ENCODE measurements at places on chromosomes 12 and 14. TPM values are rescaled to one million over a fixed set of nuclear protein-coding genes. Genes with fewer than 3 reads are reported as not detected.

The RIMBP2 gene
- 0.92 TPM for total RNA-seq

The P3H3 gene
- 114 TPM for total RNA-seq

The CLMN gene
- total RNA-seq, result 7.7 TPM

The PAX9 gene
- total RNA-seq, result 0.28 TPM

The GYS2 gene
- total RNA-seq, result not detected

The ALKBH2 gene
- 10.6 TPM for total RNA-seq

The POP5 gene
- 59.8 TPM for total RNA-seq

The BTBD7 gene
- 44.4 TPM for total RNA-seq

The GPRC5D gene
- not detected for total RNA-seq

The E2F7 gene
- 2.8 TPM for total RNA-seq

The SERPINA9 gene
- total RNA-seq, result not detected

DNA sequence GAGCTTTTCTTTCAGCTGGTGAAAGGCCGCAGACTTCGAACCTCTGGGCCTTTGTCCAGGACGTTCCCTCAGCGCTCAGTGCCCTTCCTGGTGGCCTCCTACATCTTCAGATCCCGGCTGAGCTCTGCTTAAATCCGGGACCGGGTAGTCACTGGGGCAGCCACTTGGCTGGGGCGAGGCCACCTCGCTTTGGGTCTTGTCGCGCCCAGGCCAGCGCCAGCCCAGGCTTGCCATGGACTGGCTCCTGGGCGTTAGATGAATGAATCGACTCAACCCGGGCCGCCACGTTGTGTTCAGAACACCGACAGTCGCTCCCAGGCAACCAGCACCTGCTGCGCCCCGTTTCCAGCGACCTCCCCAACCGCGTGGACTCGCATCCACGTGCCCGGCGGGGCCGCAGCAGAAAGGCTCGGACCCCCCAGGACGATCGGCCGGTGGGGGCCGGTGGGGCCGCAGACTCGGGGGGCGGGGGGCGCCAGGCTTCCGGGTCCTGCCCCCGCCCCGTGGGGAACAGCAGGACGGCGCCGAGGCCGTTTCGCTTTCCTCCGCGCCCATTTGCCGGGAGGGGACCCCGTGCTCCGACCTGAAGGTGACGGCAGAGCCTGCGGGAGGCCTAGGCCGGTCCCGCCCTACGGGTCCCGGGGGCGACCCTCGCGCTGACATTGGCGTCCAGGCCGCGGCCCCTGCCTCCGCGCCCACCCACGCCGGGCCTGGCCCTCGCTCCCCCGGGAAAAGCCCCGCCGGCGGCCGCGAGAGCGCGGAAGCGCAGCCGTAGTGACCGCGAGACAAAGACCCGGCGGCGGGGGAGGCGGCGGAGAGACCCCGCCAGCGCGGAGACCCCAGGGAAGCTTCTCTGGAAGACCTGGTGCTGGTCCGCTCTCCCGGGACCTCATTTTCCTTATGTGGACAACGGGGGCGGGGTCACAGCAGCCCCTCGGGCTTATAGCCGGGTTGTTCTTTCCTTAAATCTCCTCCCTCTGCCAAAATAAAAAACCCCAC lies 37.3 kb upstream of the RCOR1 start:
- H3K36me3 ChIP-seq, result no peaks in the 10 kb centered on the region
- H3K27me3 ChIP-seq, result peaks cover 2% of the 10 kb centered on the region
- no peaks in the 10 kb centered on the region for H3K4me1 ChIP-seq
- peak overlapping the region; percentile 62 for H3K4me3 ChIP-seq

DNA sequence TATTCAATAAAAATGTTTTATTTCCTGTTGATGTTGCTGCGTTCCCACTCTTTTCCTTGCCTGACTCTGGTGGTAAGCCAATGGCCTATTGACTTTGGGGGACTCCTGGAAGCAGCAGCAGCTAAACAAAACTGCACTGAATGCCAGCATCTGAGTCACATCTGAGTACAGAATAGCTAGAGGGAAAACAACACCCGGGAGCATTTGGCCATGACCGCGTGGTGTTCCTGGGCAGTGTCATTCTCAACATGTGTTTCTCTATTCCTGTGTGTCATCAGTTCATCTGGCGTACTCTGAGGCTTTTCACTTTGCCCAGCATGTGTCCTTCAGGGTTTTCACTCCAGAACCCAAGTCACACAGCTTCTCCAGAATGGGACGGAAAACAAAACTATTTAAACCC lies 238.8 kb downstream of the PAWR start:
- no peaks in the 10 kb centered on the region for H3K36me3 ChIP-seq
- DNase-seq, result no peak
- H3K4me1 ChIP-seq, result peaks cover 40% of the 10 kb centered on the region
- H3K27me3 ChIP-seq, result no peaks in the 10 kb centered on the region

DNA sequence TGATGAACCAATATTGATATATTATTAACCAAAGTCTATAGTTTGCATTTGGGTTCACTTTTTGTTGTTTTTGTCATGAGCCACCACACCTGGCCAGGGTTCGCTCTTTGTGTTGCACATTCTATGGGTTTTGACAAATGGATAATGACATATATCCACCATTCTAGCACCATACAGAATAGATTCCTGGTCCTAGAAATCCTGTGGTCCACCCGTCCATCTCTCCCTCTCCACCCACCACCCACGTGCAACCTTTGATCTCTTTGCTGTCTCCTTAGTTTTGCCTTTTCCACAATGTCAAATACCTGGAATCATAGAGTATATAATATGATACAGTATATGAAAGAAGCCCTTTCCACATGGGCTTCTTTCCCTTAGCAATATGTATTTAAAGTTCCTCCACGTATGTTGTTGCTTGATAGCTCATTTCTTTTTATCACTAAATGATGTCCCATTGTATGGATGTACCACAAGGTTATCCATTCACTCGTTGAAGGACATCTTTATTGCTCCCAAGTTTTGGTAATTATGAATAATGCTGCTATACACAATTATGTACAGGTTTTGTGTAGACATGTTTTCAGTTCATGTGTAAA lies 7.4 kb downstream of the RPL6 start:
- DNase-seq, result no peak
- no peak overlapping the region for H3K4me3 ChIP-seq
- no peaks in the 10 kb centered on the region for H3K27me3 ChIP-seq
- peaks cover 20% of the 10 kb centered on the region for H3K36me3 ChIP-seq
- H3K4me1 ChIP-seq, result peaks cover 12% of the 10 kb centered on the region

- peaks cover 29% of the 10 kb centered on the region for H3K4me1 ChIP-seq
- H3K27ac ChIP-seq, result peak overlapping the region; percentile 52
- DNase-seq, result no peak
Measured at GRCh38 chr12:89732522-89732921, 23.9 kb upstream of the ATP2B1 start.

DNA sequence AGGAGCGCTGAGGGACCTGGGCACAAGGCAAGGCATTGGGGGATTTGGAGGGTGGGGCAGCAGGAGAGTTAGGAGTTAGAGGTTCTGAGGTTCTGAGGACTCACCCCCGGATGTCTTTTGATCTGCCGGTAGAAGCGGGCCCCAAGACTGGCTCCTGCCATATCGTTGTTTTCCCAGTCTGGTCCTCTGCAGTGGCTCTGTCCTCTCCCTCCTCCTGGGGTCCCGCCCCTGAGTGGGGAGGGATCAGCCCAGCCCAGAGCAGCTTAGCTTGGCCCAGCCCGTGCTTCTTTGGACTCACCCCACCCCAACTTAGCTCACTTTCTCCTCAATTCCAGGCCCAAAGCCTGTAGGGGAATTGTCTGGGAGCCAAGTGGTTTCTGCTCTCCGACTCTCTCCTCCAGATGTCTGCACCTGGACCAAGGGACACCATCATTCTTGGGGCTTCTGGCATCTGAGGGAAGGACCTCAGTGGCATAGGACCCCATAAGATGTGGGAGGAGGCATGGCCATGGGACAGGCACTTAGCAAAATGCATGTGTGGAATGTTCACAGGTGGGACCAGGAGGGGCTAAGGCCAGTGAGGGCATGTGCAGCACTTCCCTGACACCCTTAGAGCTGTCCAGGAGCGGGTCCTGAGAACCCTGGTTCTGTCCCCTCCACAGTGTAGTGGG lies 7.5 kb downstream of the SHMT2 start:
- peak overlapping the region; percentile 69 for H3K27ac ChIP-seq
- peaks cover 91% of the 10 kb centered on the region for H3K4me1 ChIP-seq
- peak; percentile 64 for DNase-seq
- H3K27me3 ChIP-seq, result no peaks in the 10 kb centered on the region
- H3K4me3 ChIP-seq, result peak overlapping the region; percentile 94
- H3K36me3 ChIP-seq, result peaks cover 13% of the 10 kb centered on the region

- H3K27me3 ChIP-seq, result peaks cover 6% of the 10 kb centered on the region
- no peak overlapping the region for H3K27ac ChIP-seq
- no peak for DNase-seq
- no peak overlapping the region for H3K4me3 ChIP-seq
- no peaks in the 10 kb centered on the region for H3K4me1 ChIP-seq
Measured at GRCh38 chr12:30320561-30320960, 375.1 kb downstream of the IPO8 start.

DNA sequence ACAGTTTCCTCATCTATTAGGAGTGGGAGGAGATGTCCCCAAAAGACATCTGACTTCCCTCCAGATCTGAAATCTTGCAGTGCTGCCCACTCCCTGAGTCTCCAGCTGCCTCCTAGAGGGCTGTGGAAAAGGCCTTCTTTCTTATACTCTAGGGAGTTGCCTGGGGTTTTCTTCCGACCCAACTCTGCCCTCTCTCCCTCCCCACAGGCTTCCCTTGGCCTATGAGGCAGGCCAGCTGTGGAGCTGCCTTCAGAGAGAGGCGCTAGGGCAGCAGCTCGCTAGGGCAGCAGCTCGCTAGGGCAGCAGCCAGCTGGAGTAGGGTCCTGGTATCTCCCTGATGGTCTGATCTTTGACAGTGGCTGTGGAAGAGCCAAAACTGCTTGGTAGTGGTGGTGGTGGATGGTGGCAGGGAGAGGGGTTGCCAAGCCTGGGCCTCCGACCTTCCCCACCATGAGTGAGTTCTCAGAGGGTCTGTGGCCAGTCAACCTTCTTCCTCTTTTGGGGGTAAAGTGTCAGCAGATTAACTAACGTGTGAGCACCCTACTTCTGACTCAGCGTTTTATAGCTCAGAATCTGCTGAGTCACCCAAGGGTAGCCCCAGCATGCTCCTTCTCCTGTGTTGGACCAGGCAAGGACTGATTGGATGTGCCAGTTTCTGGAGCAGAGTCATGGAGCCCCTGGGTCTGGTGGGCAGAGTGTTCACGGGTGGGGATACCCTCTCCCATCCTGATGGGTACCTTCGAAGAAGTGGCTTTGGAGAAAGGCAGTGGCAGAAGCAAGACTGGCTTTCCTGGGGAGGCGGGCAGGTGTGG lies 2.3 kb downstream of the SLC48A1 start:
- H3K4me1 ChIP-seq, result peaks cover 32% of the 10 kb centered on the region
- no peak overlapping the region for H3K4me3 ChIP-seq
- no peaks in the 10 kb centered on the region for H3K27me3 ChIP-seq
- H3K27ac ChIP-seq, result no peak overlapping the region

DNA sequence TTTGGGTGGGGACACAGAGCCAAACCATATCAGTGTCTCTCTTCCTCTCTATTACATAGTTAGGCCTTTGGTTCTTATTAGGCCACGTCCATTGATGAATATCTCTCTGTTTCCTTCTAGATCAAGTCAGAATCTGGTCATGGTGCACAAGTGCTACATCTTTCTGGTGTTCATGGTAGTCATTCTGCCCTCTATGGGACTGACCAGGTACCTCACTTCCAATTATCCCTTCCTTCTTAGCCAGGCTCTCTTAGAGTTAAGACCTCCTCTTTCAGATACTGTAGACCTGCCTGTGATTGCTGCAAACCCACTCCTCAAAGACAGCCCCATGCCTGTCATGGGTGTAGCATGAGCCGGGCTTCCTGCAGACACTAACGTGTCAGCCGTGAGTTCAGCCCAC lies 25.2 kb downstream of the NGB start:
- no peak for DNase-seq
- peaks cover 13% of the 10 kb centered on the region for H3K36me3 ChIP-seq
- no peak overlapping the region for H3K4me3 ChIP-seq

GRCh38 chr14:88542857-88543795 lies 11.7 kb downstream of the PTPN21 start:
- H3K27me3 ChIP-seq, result no peaks in the 10 kb centered on the region
- peaks cover 21% of the 10 kb centered on the region for H3K4me1 ChIP-seq
- H3K36me3 ChIP-seq, result peaks cover 9% of the 10 kb centered on the region
- H3K4me3 ChIP-seq, result no peak overlapping the region

DNA sequence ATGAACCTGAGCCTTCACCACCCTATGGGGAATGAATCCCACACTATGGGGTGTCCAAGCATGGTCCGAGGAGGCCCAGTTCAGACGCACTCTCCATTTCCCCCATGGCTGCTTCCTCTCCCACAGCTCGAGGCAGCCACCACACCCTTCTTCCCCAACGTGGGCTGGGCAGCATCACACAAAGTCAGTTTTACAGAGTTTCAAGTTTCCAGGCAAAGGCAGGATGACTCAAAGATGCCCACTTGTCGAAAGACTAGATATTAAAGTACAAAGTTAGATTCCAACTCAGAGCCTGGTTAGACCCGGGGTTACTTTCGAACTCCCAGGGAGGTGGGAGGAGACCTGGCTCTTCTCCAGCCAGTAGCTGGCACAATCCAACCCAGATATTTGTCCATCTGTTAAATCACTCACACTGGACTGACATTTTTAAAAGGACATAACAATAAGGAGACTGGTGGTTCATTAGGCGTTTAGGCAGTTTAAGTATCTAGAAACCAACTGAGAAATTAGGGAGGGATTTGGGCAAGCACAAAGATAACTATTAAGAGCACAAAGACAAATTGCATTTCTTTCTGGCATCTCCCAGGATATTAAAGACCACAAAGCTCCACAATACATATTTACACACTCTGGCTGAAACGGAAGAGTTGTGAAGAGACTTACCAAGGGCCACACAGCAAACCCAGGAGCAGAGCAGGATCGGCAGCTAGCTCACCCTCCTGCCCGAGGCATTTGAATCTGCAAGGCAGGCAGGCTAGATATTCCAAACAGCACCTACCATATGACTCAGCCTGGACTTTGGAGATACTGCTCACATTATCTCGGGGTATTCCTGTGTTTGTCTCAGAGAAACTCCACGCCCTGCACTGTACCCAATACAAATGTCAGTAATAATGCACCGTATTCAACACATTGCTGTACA lies 34.8 kb downstream of the TMCC3 start:
- no peak overlapping the region for H3K4me3 ChIP-seq
- no peaks in the 10 kb centered on the region for H3K4me1 ChIP-seq
- no peak overlapping the region for H3K27ac ChIP-seq
- no peaks in the 10 kb centered on the region for H3K27me3 ChIP-seq
- DNase-seq, result no peak
- no peaks in the 10 kb centered on the region for H3K36me3 ChIP-seq

DNA sequence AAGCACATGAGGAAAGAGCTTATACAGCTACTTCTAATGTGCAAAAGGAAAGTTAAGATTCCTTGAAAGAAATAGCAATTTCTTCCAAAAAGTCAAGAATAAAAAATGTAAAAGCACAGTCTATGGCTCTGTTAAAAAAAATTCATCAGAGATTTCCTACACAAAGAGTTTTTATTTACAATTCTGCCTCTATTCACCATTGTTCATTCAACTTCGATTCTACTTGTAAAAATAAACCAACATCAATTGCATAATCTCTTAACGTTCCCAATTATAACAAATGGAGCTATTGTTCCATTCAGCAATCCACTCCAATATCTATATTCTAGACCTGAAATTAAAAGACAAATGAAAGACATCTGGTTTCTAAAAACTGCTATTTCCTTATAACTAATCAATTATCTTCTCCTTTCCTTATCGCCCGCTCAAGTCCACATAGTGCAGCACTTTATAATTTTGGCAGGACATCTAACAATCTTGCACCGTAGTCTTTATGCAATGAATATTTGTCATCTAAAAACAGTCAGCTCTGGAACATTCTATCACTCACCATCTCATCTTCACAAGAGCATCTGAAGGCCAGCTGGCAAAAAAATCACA lies 6.2 kb downstream of the EIF2S3B start:
- no peak overlapping the region for H3K27ac ChIP-seq
- no peak overlapping the region for H3K4me3 ChIP-seq
- peaks cover 2% of the 10 kb centered on the region for H3K36me3 ChIP-seq
- no peak for DNase-seq
- no peaks in the 10 kb centered on the region for H3K4me1 ChIP-seq
- peaks cover 9% of the 10 kb centered on the region for H3K27me3 ChIP-seq
